ENCODE measurements at places on chromosomes 5 and 9. TPM values are rescaled to one million over a fixed set of nuclear protein-coding genes. Genes with fewer than 3 reads are reported as not detected.

DNA sequence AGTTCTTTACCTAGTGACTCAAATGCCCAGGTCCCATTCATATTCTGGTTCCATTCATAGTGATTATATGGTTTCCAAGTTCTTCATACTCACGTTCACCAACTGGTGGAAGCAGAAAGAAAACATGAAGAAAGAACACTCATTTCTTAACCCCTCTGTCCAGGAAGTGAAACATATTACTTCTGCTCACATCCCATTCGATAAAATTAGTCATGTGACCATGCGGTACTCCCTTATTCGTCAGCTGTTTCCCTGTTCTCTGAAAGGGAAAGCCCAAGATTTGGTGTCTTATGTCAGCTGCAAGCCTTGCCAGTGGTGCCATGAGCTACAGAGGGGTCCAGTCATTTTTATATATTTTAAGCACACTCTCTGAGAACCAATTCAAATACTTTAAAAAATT is 387.0 kb upstream of the DMAC1 start:
- no peak for DNase-seq

DNA sequence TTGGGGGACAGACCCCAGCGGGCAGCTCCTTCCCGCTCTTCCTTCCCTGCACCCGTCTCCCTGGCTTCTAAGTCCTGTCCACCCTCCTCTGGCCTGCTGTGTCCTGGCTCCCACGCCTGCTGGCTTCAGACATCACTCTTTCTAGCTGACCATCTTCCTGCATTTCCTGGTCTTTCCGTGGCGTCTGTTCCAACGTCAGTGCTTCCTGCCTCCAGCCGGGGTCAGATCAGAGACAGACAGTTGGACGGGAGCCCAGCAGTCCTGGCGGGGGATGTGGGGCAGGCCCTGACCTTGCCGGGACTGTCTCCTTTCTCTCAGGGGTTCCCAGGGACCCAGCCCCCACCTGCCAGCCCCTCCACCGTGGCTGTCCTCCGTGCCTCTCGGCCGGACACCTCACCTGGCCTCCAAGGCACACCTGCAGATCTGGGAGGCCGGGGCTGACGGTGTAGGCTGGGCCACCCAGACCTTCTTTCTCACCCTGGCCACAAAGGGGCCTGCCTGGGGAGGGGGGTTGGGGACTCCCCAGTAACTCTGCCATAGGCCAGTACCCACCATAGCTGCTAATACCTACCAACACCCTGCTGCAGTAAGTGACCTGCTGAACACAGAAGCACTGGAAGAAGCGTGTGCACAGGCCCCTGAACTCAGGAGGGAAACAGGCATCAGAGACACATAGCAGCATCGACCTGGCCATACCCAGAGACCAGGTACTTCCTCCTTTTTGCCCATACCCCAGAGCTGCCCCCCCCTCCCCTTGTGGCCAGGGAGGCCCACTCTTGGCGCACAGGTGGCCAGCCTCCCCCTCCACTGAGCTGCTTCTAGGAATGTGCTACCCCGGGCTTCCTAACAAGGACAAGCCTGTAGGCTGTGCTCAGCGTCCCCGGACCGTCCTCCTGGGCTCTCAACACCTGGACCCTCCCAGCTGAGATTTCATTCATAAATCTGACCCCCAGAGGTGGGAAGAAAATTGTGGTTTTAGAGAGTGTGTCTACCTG is 5.1 kb downstream of the NRARP start:
- no peak for DNase-seq

DNA sequence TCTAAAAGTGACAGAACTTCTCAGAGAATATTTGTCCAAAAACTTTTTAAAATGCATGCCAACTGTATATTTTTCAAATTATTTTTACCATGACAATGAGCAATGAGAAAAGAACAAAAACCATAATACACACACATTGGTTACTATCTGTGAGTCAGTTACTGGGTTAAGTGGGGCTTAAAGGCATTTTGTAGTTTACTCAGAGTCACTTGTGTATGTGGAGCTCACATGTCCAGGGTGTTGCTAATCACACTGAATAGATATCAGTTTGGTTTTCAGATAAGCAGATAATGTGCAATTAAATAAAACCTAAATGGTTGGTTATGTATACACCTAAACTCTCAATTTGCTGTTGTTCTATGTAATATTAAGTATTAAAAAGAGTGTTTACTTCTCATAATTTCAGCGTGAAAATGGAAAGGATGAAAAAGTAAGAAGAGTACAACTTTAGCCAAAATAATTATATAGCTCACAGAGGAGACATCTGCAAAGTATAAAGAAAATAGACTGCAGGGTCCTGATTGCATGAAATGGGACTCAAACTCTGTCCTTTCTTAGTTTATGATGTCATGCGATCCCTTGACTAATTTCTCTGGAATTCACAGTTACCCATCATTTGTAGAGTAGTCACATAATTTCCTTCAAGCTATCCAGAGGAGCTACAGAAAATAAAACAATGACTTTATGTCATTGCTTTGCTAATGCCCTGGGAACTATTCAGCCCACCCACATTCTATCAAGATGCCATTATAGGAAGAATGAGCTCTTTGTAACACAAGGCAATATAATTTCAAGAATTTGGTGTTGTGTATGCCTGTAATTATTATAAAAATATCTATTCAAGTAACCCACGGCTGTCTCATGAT is 388.0 kb upstream of the ZNF608 start:
- no peak for DNase-seq

- DNase-seq, result no peak
Measured at GRCh38 chr5:71533142-71533541, 54.0 kb upstream of the MCCC2 start.

DNA sequence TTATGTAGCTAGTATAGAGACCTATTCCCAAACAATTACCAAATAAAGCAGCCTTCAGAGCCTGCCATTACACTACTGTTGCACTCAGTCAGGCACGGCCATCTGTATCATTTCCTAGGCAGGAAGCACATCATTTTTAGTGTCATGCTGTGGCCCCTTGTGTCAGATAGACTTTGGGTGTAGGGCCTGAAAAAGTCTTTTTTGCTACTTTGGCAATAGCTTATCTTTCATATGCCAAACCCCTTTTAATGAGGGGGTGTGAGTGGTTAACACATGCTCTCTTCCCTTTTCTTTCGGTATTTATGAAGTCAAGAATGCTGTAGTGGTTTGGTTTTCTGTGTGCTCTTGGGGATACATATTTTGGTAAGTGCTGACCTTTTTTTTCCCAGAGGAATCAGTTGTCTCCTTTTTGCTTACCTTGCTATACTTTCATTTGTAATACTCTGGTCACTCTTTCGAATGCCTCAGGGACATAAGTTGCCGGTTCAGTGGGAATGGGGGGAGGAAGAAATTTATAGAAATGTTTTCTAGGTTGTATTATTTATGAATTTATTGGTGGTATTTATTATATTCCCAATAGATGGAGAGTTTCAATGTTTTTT is 209.8 kb downstream of the CSNK1G3 start:
- no peak for DNase-seq

GRCh38 chr9:106637486-106637885 is 225.5 kb upstream of the ZNF462 start:
- no peak for DNase-seq

DNA sequence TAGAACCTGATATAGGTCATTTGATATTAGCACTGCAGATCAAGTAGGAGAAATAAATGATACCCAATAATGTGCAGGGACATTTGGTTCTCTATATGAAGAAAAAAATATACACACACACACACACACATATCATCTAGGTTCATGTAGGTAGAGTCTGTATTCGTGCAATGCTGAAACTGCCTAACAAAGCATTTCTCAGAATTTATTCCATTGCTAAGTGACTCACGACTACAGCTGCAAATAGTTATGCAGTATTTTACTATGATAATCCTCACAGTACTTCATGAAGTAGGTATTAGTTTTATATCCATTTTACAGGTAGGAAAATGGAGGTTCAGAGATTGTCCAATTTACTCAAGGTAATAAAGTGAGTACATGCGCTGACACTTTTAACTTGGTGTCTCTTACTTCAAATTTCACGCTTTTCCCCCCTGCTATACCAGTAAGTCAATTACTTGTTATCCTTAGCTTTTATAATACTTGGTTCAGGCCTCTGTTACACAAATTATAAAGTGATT is 2.4 kb downstream of the GIN1 start:
- DNase-seq, result no peak

DNA sequence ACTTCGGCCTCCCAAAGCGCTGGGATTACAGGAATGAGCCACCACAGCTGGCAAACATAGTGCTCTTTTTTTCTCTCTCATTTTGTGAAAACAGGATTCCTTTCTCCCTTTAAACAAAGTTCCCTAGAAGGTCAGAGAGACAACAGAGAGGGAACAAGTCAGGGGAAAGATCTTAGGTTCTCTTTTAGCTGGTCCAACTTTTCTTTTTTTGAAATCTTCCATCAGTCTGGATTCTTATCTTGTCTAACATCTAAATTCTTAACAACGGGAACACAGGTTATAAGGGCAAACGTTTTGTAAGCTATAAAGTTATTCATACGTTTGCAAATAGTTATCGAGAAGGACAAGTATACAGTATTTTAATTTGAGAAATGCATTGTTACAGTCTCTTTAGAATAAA is 224.1 kb upstream of the TBCA start:
- no peak for DNase-seq

DNA sequence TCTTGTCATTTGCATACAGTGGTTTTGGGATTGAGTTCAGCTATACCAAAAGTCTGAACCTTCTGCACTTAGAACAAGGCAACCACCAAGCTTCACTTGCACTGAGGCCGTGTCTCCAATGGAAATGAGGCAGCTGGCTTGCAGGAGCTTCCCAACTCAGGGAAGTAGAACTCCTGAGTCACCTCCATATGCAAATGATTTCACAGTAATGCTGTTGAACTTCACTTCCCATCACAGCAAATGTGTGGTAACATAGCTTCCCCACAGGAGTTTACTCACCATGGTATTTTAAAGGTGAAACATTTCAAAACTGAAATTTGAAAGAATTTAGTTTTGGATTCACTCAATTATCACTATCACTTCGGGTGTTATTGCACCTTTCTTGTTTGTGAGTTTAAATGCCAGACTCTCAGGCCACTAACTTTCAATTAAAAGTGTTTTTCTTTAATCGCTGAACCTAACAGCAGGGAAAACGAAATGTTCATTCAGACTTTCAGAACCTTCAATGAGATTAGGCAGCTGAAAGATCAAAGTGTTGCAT is 9.0 kb downstream of the CD274 start:
- DNase-seq, result no peak

DNA sequence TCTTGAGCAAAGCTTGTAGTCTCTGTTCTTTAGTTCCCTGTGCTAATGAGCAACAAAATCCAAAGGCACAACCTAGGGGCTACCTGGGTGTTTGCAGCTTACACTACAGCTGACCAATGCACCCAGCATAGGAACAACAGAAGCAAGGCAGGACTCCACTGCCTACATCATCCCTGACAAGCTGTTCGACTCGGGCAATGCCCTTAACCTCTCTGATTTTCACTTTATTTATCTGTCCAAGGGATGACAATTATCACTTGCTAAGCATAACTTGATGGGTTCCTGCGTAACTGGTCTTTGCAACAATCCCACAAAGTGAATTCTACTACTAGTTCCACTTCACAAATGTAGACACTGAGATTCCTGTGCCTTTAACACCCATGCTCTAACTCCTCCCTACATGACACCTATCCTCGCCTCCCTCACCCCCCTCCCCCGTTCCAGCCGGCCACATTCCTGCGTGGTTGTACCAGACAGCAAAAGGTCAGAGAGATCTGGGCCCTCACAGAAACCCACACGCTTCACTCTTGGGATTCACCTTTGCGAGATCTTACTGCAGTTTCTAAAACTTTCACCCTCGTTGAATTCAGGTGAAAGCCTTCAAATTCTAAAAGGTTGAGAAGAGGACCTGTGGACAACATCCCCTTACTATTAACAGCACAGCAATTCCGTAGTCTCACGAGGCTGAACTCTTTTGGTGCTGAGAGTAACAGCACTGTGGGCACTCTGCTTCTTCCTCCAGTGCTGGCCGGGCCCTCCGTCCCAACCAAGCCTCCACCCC is 995 bp downstream of the IPPK start:
- DNase-seq, result peak; percentile 61

DNA sequence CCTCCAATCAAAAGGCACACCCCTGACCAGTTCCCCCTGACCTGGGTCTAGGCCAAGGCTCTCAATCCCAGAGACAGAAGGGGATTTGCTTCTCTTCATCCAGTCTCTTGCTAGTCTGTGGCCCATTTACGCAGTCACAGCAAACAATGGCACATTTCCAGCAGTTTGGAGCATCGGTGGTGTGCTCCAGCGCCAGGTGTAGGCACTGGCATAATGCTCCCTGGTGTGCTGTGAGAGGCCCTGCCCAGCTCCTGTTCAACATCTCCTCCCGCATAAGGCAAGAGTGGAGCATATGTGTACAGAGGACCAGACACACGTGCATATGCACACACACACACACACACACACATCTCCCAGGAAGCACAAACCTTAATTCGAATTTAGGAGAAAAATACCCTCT is 79.5 kb upstream of the ERCC6L2 start:
- no peak for DNase-seq

- no peak for DNase-seq
Measured at GRCh38 chr5:90311401-90311800, 98.2 kb downstream of the CETN3 start.

Gene DOCK2
- total RNA-seq, result 4.1 TPM

- no peak for DNase-seq
Measured at GRCh38 chr5:79936002-79936645, 54.9 kb downstream of the MTX3 start.

Gene ASS1
- total RNA-seq, result 68.8 TPM

Gene TAS2R1
- not detected for total RNA-seq

Gene SCGB3A2
- not detected for total RNA-seq

DNA sequence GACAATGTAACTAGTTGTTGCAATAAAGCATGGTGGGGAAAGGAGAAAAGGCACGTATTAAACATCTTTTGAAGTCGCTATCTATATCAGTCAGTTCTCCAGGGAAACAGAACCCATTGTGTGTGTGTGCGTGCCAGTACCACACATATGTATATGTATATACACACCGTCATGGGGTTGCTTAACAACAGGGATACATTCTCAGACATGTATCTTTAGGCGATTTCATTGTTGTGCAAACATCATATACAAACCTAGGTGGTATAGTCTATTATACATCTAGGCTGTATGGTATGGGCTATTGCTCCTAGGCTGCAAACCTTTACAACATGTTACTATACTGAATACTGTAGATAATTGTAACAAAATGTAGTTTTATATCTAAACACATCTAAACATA is 2.3 kb downstream of the CDKN2B-AS1 start:
- DNase-seq, result no peak

Data from psoas muscle (tissue), 8 donors.